ENCODE measurements at places on chromosomes 12 and 14.

GRCh38 chr12:7293670-7294069 is 10.2 kb upstream of the ACSM4 start:
- no peak for DNase-seq

DNA sequence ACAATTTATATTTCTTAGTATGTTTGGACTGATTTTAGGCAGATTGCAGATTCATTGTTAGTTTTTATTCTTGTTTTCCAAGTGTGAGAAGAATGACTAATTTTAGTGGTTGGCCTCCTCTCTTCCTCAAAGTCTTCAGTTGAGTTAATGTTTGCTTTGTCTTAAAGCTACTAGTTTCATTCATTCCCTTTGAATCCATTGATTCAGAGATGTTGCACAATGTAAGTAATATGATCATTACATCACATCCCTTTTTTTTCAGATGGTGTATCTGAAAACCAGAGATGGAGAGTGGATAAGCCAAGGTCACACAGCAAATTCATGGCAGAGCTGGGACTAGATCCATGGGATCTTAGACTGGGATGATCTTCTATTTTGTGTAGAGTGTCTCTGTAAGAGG is 577.5 kb downstream of the BCL11B start:
- no peak for DNase-seq

DNA sequence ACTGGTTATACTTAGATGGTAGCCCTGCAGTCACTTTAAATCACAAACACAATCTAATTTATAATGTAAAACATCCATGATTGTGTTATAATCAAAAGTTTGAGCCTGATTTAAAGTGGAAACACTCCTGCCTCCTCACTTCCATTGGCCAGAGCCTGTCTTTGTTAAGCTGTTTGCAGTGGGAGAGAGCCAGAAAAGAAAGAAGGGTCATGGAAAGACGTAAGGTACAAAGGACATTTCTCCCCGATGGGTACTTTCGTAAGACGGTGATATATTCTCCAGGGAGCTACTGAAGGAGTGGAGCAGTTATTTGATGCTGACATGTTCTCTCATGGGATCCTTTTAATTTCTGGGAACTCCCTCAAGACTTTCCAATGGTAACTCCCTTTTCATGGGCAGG is 164.0 kb downstream of the METTL25 start:
- DNase-seq, result no peak

GRCh38 chr14:75274899-75275569 is 3.6 kb upstream of the FOS start:
- peak; percentile 48 for DNase-seq

DNA sequence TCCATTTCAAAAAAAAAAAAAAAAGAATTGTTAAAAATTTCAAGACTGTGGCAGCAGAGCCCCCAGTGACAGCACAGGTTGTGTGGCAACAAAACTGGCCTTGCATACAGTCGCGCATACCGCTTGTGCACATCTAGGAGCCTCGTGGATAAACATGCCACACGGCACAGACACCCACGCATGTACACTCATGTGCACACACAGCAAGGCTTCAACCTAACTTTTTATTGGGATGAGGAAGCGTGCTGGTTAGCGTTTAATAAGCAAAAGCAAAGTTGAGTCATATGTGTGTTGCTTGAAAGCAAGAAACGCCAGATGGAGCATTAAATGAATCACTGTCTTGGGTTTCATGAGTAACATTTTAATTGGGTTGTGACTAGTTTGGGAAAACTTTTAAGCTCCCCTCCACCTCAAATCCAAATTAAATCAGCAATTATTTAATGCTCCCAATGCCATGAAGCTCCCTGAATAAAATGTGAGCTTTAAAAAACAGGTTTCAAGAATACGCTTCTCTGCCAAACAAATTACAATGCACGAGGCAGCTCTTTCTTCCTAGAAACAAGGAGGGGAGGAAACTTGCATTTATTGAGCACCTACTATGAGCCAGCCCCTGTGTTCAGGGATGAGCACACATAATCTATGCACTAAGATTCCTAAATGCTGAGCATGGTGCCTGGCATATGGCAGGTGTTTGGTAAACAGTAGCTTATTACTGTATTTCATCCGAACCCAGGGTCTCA is 35.7 kb upstream of the EML1 start:
- no peak for DNase-seq

GRCh38 chr12:49631336-49631907 is 8.1 kb downstream of the PRPF40B start:
- DNase-seq, result no peak

GRCh38 chr12:120230326-120230973 is 29.5 kb upstream of the RPLP0 start:
- no peak for DNase-seq

Measured in GM12864 (cell line).